ENCODE measurements at places on chromosomes 5 and 9.

GRCh38 chr5:131525805-131526204 is 109.2 kb downstream of the RAPGEF6 start:
- no peaks in the 10 kb centered on the region for H3K27me3 ChIP-seq
- H3K36me3 ChIP-seq: peaks cover under 1% of the 10 kb centered on the region
- no peaks in the 10 kb centered on the region for H3K4me1 ChIP-seq
- DNase-seq: no peak

DNA sequence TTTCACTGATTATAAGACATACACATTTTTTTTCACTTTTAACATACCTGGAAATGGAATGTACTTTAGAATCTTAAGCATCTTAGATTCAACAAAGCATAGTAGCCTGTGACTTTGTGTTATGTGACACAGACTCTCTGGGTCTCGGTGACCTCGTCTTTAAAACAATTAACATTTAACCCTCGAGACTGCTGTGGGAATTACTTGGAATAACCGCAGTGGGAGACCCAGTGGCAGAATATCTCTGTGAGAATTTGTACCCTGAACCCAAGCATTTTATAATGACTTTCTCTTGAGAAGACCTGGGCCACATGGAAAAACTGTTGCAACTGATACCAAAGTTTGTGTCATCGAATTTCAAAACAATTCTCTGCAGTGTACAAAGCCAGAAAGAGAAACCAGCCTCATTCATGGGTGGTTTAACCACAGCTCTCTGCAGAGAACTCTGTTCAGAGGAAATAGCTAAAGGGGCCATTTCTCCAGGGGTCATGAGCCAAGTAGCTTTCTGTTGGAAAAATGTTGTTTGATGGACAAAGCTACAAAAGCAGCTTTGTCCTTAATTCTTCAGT is 10.0 kb upstream of the RETREG1 start:
- no peaks in the 10 kb centered on the region for H3K36me3 ChIP-seq
- no peak overlapping the region for H3K27ac ChIP-seq
- peak; percentile 45 for DNase-seq
- H3K27me3 ChIP-seq: no peaks in the 10 kb centered on the region
- no peaks in the 10 kb centered on the region for H3K4me1 ChIP-seq
- no peak overlapping the region for H3K4me3 ChIP-seq

GRCh38 chr5:38190111-38190510 is 68.2 kb upstream of the EGFLAM start:
- no peak for DNase-seq
- no peak overlapping the region for H3K4me3 ChIP-seq
- H3K36me3 ChIP-seq: no peaks in the 10 kb centered on the region
- H3K27me3 ChIP-seq: peaks cover 9% of the 10 kb centered on the region
- H3K27ac ChIP-seq: no peak overlapping the region

DNA sequence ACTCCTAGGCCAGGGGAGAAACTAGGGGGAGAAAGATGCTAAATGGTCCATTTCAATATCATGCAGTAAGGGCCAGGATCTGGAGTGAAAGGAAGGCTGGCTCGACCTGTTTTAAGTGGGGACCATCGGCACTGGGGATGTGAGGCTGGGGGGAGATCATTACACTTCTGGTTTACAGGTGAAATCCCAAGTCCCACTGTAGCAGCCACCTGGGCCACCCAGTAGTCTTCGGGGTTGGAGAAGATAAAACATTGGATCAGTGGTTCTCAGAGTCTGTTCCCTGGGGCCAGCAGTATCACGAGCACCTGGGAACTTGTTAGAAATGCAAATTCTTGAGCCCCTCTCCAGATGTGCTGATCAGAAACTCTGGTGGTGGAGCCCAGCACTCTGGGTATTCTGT is 111.3 kb upstream of the ALDH1B1 start:
- H3K36me3 ChIP-seq: no peaks in the 10 kb centered on the region
- no peak overlapping the region for H3K27ac ChIP-seq

- no peaks in the 10 kb centered on the region for H3K36me3 ChIP-seq
- H3K4me3 ChIP-seq: no peak overlapping the region
- H3K27ac ChIP-seq: no peak overlapping the region
- H3K27me3 ChIP-seq: no peaks in the 10 kb centered on the region
- DNase-seq: no peak
Measured at GRCh38 chr5:95403996-95404395, 12.8 kb downstream of the FAM81B start.

GRCh38 chr9:123318961-123319421 is 37.0 kb upstream of the CRB2 start:
- H3K4me3 ChIP-seq: no peak overlapping the region
- H3K27me3 ChIP-seq: peaks cover 3% of the 10 kb centered on the region
- DNase-seq: no peak
- no peaks in the 10 kb centered on the region for H3K36me3 ChIP-seq
- peaks cover 18% of the 10 kb centered on the region for H3K4me1 ChIP-seq

- no peak overlapping the region for H3K4me3 ChIP-seq
- peaks cover 8% of the 10 kb centered on the region for H3K27me3 ChIP-seq
- no peak for DNase-seq
- no peaks in the 10 kb centered on the region for H3K4me1 ChIP-seq
- no peak overlapping the region for H3K27ac ChIP-seq
Measured at GRCh38 chr9:78370991-78371390, 74.1 kb downstream of the PSAT1 start.

DNA sequence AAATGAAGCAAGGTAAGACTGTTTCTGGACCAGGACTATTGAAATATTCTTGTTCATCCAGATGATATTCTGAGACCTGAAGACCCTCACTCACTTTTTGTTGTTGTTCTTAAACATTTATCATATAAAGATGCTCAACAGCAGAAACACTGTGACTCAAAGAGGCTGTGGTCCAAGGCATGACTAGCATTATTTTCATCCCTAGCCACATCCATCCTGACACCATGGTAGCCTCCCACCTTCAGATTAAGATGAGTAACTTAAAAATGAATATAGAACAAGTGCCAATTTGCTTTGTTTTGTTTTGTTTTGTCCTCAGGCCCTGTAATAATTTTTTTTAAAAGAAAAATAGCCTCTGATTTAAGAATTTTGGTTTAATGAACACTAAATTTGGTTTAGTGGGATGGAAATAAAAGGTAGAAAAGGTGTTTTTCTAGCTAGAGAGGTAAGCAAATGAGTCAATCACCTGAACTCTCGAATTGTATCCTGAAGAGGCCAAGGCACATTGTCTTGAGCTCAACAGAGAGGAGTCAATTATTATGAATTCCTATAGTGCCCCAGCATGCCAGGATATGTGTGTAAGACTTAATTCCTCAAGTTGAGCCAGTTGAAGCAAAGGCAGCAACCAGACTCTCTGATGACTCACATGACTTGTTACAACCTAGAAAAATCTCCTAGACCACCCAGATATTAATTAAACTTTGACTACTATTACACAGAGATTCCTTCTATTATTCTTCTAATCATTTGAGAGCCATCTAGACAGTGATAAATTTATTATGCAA is 380.1 kb upstream of the TUSC1 start:
- H3K27me3 ChIP-seq: no peaks in the 10 kb centered on the region
- no peak overlapping the region for H3K27ac ChIP-seq
- no peaks in the 10 kb centered on the region for H3K4me1 ChIP-seq
- H3K4me3 ChIP-seq: no peak overlapping the region

DNA sequence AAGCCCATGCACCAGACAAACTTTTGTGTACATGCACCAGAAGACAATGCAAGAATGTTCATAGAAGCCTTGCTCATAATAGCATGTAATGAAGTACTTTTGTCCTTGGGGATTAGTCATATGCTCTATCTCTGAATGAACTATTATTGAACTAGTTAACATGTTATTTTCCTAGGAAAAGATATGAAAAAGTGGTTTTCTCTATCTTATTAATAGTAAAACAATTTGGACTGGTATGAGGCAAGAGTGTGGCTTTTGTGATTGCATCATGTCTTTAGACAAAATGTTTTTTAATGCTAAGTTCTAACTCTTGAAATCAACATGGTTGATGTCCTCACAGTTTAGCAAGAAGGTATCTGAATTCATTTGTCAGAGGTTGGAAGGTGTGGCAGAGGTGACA is 55.7 kb upstream of the SPDL1 start:
- H3K27me3 ChIP-seq: peaks cover 13% of the 10 kb centered on the region
- H3K4me1 ChIP-seq: no peaks in the 10 kb centered on the region
- H3K36me3 ChIP-seq: no peaks in the 10 kb centered on the region
- no peak for DNase-seq
- no peak overlapping the region for H3K27ac ChIP-seq

- H3K27ac ChIP-seq: no peak overlapping the region
- no peaks in the 10 kb centered on the region for H3K27me3 ChIP-seq
- no peaks in the 10 kb centered on the region for H3K4me1 ChIP-seq
- no peak for DNase-seq
Measured at GRCh38 chr5:63960646-63961045, 1.6 kb downstream of the HTR1A start.

DNA sequence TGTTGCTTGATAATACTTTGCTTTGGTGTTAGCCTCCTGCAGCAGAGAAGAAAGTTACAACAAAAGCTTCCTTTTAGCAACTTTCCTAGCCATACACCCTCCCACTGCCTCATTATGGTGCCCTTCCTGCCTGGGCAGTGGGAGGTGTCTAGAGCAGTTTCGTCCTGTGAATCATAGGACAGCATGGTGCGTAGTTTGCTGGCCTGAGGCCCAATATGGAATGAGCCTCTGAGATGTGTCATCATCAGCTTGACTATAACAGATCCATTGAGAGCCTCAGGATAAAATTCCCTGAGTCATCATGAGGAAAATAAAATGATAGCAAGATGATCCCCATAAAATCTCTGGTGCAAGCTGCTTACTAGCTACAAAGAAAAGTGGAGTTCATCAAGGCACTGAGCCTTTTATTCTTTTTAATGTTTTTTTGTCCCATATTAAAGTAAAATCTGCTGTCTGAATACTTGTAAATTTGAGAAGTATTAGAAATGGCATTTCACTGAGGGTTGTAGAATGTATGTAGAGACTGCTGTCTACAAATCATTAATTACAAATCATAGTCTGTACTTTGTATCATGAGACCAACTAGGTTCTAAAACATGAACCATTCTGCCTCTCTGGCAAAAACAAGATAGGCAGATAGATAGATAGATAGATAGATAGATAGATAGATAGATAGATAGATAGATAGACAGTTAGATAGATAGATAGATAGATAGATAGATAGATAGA is 303.0 kb upstream of the PDE4D start:
- no peak overlapping the region for H3K4me3 ChIP-seq
- no peak overlapping the region for H3K27ac ChIP-seq
- no peaks in the 10 kb centered on the region for H3K4me1 ChIP-seq
- DNase-seq: no peak

DNA sequence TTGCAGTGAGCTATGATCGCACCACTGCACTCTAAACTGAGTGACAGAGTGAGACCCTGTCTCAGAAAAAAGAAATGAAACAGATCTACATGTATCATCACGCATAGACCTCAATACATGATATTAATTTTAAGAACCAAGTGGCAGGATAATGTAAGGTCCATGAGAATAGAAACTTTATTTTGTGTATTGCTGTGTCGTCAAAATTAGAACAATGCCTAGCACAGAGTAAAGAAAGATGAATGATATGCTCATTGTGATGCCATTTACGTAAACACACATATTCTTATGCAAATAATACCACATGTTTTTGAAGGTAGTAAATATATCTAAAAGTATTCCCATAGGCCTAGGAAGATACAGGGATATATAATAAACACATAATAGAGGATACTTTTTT is 3.6 kb upstream of the UIMC1 start:
- no peaks in the 10 kb centered on the region for H3K36me3 ChIP-seq
- H3K27ac ChIP-seq: no peak overlapping the region
- H3K4me1 ChIP-seq: peaks cover 13% of the 10 kb centered on the region
- DNase-seq: no peak
- H3K27me3 ChIP-seq: no peaks in the 10 kb centered on the region

- H3K4me3 ChIP-seq: no peak overlapping the region
- H3K27ac ChIP-seq: no peak overlapping the region
- H3K4me1 ChIP-seq: no peaks in the 10 kb centered on the region
- peaks cover 8% of the 10 kb centered on the region for H3K27me3 ChIP-seq
- DNase-seq: peak; percentile 50
Measured at GRCh38 chr5:53425687-53426511, 54.5 kb upstream of the FST start.

DNA sequence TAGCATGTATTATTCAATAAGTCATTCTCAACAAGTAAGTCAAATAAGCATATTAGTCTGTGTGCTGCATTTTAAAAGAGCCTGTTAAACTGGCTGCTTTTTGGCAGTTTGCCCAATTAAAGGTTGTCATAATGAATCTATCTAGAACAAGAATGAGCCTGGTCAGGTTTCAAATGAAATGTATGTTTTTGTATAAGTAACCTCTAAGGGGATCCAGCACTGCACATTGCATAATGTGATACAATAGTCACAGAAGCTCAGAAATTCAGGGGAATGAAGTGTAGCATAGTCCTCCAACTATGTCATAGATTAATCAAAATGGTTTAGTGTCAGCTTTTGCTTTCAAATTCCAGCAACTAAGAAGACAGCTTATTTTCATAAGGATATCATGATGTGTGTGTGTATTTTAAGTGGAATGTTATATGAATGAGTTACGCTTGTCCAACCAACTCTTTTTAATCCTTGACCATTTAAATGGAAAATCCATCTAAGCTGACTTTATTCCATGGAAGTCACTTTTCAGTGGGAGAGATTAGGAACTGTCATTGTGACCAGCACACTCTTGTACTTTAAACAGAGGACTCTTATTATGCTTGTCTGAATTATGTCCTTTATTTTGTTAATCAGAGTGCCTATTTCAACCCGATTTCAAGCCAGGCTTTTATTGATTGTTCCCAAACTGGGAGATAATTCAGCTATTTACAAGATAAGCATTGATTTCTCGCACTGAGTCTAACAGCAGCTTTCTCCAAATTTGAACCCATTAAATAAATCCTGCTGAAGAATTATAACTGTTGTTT is 283.9 kb upstream of the ADAMTSL1 start:
- no peaks in the 10 kb centered on the region for H3K27me3 ChIP-seq
- H3K4me1 ChIP-seq: no peaks in the 10 kb centered on the region
- no peak overlapping the region for H3K27ac ChIP-seq
- no peak for DNase-seq
- H3K4me3 ChIP-seq: no peak overlapping the region
- no peaks in the 10 kb centered on the region for H3K36me3 ChIP-seq

DNA sequence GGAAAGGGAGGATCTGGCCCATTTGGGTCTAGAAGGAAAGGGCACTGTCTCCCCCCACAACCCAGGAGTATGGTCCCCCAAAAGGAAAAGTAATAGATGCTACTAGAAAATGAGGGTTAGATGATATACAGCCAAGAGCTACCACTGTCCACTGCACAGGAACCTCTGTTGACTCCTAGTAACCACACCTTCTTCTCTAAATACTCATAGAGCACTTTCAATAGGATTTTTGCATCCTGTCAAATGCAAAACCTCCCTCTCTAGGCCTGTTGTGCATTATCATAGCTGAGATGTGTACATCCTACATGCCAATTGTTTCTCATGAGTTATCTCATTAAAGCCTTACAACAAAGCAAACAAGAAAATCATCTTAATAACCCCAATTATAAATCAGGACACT is 66.8 kb downstream of the THBS4 start:
- H3K4me1 ChIP-seq: peaks cover 45% of the 10 kb centered on the region
- H3K27me3 ChIP-seq: no peaks in the 10 kb centered on the region
- no peak overlapping the region for H3K27ac ChIP-seq
- H3K36me3 ChIP-seq: no peaks in the 10 kb centered on the region
- no peak for DNase-seq

GRCh38 chr5:172687940-172688339 is 46.9 kb downstream of the NEURL1B start:
- H3K4me1 ChIP-seq: peaks cover 11% of the 10 kb centered on the region
- H3K27ac ChIP-seq: 0 out of 2 replicates have a peak overlapping the region, but pooled peaks have one; percentile 26
- no peaks in the 10 kb centered on the region for H3K36me3 ChIP-seq
- no peaks in the 10 kb centered on the region for H3K27me3 ChIP-seq

- H3K27me3 ChIP-seq: peaks cover 7% of the 10 kb centered on the region
- no peaks in the 10 kb centered on the region for H3K36me3 ChIP-seq
- H3K4me1 ChIP-seq: no peaks in the 10 kb centered on the region
- no peak overlapping the region for H3K4me3 ChIP-seq
- H3K27ac ChIP-seq: no peak overlapping the region
- DNase-seq: no peak
Measured at GRCh38 chr9:99162759-99163364, 57.9 kb downstream of the TGFBR1 start.
